ENCODE measurements at places on chromosomes 1 and 21.
A peak's percentile ranks its signal among the peaks of the same experiment; 100 is the strongest.

- DNase-seq: no peak
Measured at GRCh38 chr1:2055911-2056575, 5.8 kb downstream of the PRKCZ start.

- DNase-seq: no peak
Measured at GRCh38 chr1:109768820-109769219, 5.1 kb upstream of the EPS8L3 start.

- no peak for DNase-seq
Measured at GRCh38 chr21:35478161-35479064, 429.3 kb upstream of the RUNX1 start.

DNA sequence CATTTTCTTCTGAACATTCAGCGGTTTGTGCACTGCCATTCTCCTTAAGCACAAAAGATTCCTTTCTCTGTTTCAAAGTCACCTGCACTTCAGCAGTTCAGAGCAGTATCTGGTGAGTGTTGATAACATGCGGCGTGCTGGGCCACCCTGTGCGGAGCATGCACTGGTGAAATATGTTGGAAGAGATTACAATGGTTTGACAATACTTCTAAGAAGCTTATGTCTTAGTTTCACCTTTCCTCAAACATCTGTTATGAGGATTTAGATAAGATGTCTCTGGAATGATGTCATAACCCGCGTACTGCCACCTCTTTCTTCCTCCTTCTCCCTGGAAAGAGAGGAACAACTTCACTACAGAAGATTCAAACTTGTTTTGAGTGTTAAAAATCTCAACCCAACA lies 650.3 kb downstream of the AJAP1 start:
- no peak for DNase-seq

DNA sequence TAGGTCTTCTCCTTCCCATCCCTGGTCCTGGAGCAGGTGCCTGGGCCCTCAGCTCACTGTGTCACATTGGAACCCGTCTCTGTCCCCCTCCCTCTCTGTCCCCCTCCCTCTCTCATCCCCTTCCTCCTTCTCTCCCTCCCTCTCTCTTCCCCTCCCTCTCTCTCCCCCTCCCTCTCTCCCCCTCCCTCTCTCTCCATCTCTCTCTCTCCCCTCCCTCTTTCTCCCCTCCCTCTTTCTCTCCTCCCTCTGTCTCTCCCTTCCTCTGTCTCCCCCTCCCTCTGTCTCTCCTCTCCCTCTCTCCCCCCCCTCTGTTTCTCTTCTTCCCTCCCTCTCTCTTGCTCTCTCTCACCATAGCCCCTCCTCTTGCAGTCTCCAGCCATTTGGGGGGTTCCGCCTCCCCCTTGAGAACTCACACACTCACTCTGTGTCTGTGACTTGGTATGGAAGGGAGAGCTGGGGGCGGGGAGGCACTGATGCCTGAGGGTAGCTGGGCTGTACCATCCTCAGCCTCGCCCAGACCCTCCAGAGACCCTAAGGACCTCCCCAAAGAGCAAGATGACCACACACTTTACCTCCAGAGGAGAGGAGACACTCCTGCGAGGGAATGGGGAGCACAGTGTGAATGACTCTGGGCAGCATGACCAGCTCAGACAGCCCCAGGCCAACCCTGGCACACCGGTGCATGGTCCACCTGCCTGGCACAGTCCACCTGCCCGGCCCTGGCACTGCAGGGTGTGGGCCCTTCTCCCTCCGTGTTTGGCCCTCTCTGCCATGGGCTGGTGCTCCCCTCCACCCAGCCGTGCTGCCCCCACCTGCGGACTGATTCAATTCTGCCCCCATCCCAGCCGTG lies 102.8 kb upstream of the ARHGEF16 start:
- no peak for DNase-seq

DNA sequence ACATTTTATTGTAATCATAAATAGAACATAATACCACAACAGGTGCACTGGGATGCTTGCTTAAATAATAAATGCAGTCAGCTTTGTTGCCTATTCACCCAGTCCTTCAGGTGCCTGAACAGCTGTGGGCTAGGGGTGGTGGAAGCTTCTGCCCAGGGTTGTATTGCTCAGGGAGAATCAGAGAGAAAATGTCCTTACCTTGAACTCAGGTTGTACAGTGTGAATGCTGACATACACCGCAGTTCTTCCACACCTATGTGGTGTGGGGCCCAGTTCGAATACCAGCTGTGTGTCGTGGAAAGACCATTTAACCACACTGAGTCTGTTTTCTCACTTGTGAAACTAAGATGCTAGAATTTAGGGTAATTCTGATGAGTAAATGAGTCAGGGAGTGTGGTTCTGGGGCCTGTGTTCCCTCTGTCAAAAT lies 115.7 kb upstream of the ATP1A1 start:
- no peak for DNase-seq

DNA sequence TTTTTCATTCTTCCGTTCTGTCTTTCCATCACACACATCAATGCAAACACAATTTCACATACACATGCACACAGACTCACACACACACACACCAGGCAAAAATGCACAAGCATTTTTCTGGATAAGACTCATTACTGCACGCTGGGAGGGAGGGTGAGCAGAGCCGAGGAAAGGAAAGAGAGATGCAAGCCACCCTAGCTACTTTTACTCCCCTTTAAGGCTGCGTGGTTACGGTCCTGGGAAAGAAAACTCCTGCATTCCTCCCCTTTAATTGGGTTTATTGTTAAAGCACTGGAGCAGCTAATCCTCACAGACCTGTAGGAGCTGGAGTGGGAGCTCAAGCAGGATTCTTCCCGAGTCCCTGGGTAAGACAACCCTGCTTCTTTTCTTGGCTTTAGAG lies at the start of gene CAMK1G:
Gene CAMK1G, plus strand, starts transcription at position 307 of the 400 bp plus-strand sequence. CDS start 11,270 bp downstream, outside the sequence.
- no peak for DNase-seq

DNA sequence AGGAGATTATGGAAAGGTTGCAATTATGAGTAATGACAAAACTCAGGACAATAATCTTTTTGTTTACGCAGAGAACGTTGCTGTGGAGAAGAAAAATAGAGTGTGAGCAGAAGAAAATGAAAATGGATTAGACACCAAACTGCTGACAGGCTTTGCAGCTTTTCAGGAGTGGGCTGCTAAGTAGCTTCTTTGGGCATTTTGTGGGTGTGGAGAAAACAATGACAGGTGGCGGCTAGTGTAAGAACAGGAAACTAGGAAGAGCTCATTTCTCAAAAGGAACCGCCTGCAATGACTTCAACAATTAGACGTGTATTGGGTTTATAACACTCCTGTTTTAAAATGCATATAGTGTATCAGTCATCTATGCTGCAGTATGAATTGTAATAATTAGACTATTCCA lies 18.3 kb upstream of the PALMD start:
- DNase-seq: no peak

DNA sequence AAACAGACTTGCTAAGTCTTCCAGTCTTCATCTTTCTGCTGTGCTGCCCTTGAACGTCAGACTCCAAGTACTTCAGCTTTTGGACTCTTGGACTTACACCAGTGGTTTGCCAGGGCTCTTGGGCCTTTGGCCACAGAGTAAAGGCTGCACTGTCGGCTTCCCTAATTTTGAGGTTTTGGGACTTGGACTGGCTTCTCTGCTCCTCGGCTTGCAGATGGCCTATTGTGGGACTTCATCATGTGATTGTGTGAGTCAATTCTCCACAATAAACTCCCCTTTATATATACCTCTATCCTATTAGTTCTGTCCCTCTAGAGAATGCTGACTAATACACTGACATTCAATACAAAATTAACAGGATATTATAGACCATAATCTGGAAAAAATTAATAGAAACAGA lies 628.1 kb downstream of the PLPP3 start:
- DNase-seq: no peak

DNA sequence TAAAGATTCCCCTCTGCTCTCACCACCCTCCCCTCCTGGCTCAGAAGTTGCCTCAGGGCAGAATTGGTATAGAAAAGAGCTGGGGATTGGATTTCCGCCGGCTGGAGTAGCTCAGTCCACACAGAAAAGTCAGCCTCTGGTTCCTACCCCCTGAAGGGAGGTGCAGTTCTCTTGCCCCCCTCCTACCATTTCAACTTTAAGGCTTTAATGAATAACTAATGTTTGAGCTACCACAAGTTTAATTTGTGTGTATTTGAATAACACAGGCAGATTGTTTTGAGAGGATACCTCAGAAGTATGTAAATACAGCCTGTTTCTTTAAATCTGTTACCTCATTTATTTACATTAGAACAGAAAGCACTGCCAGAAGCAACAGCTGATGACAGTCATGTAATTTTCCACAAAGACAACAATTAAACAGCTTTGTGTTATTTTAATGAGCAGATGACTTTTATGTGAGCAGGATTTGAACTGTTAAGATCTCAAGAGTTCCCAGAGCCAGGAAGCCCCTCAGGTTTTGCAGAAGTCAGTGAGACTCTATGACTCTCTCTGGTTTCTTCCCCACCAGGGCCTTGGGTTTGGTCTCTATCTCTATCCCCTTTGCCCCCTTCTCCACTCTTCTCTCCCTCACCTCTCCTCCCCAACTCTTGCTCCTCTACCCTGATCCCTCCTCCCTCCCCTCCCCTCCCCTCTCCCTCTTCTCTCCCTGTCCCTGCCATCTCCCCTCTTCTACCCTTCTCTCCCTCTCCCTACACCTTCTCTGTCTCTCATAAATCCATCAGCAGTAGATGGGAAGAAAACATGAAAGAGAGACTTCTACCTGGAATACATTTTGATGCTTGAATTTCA lies 26.3 kb downstream of the DUSP10 start:
- no peak for DNase-seq

- DNase-seq: no peak
Measured at GRCh38 chr1:205983925-205984725, 19.1 kb downstream of the RAB7B start.

DNA sequence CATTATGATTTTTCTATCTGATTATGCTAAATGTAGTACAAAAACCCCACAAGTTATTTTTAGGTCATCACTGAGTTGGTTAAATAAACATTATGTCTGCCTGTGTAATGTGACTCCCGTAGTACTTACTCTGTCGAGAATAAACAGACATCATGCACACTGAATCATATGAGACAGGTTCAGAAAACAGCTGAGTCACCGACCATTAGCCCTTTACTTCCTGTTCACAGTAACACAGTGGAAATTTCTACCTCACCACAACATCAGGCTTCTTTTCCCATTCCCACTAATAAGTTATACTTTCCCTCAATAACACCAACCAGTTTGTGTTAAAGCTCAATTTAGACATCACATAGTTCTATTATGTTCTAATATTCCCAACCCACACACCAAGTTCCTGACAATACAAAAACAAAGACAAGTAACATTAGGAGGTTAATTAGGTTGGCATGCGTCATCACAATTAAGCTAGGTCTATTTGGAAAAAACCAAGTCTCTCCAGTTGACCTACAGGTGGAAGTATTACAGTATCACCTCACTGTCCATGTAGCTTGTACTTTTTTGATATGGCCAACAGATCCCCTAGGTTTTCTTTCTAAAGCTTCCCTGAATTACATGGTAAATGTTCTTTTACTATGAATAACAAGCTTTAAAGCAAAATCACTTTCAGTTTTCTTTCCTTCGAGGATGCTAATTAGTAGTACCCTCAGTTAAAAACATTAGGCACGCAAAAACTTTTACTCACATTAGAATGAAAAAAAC lies 154.2 kb downstream of the EIF4G3 start:
- DNase-seq: no peak

DNA sequence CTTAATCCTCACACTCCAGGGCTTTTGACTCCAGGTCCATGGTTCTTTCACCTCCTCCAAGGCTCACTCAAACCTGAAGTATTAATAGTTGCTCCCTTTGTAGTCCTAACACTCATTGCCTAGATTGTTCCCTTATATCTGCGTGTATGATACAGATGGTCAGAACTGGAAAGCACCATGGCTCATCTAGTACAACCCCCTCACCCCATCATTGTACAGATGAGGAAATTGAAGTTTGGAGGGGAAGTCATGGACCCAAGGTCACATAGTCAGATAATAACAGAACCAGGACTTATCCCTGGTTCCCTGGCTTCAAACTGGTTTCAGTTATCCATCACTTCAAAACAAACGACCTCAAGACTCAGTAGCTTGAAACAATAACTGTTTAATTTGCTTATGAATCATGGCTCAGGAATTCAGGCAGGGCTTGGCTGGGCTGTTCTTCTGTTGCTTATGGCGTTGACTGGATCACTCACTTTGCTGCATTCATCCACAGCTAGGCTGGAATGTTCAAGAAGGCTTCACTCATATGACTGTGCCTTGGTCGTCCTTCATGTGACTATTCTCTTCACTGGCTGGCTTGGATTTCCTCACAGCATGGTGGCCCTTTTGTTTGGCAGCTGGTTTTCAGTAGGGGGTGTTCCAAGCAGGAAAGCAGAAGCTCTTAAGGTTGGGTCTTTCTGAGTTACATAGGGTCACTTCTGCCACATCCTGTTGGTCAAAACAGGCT lies 5.0 kb downstream of the NOS1AP start:
- no peak for DNase-seq

- peak; percentile 64 for DNase-seq
Measured at GRCh38 chr21:37257967-37258877, 8.9 kb downstream of the VPS26C start.

DNA sequence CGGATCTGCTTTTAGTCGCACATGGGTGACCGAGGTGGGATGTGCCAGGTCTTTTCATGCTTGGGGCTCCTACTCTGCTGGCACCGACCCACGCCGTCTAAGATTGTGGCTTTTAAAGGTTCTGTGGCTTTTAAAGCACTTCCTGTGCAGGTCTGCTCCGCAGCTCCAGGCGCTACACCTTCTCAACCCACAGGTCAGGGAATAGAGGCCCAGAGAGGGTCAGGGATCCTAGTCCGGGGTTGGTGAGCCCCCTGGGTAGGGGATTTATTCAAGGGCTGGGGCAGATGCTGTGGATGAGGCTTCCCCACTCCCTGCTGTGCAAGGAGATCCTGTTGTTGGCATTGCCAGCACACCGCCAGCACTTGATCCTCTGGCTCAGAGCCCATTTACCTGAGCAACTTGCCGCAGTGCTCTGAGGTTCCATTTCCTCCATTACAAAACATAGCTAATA lies 212.8 kb upstream of the RAB4A start:
- DNase-seq: no peak

DNA sequence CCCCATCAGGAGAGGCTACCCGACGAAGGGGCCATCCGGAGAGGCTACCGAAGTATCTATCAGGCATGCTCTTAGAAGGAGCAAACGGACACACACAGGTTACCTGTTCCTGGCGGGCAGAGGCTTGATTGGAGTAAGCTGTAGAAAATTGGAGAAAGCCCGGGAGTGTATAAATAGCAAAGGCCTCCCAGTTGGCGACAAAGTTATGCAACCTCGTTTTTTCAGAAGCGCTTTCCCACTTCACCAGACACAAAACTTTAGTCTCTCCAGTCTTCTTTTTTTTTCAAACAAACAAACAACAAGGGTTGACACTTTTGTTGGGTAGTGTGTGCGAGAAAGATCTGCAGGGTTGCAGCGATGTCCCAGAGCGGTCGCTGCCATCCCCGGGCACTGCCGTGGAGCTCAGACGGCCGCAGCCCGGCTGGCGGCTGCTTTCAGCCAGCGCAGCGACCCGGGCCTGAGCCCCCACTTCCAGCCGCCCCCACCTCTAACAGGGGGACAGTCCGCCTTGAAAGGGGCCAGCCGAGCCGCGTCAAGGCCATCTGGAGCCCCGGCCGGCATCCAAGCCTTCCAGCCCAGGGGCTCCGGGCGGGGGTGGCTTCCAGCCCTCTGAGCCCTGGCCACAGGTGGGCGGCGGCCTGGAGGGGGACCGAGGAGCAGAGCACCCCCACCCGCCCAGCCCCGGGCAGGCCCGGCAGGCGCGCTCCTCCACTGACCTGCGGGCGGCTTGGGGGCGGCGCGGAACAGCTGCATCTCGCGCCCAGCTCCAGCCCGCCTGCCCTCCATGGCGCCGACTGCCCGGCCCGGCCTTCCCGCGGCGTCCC lies 616 bp downstream of the MCOLN3 start:
- DNase-seq: no peak

- DNase-seq: no peak
Measured at GRCh38 chr1:182229921-182230491, 161.6 kb downstream of the GLUL start.

Data from stimulated activated CD8-positive, alpha-beta memory T cell treated with anti-CD3 and anti-CD28 coated beads, Interleukin-12 subunit alpha, Interleukin-12 subunit beta, amount 100 ng/mL, for 4 hours (primary cell).